Hematopoietic multipotent progenitor cell (in vitro differentiated cells): ENCODE measurements at places on chromosomes 5 and 9. TPM values are rescaled to one million over a fixed set of nuclear protein-coding genes. Genes with fewer than 3 reads are reported as not detected.
A peak's percentile ranks its signal among the peaks of the same experiment; 100 is the strongest.

The PHYHD1 gene
- total RNA-seq: 3.2 TPM

DNA sequence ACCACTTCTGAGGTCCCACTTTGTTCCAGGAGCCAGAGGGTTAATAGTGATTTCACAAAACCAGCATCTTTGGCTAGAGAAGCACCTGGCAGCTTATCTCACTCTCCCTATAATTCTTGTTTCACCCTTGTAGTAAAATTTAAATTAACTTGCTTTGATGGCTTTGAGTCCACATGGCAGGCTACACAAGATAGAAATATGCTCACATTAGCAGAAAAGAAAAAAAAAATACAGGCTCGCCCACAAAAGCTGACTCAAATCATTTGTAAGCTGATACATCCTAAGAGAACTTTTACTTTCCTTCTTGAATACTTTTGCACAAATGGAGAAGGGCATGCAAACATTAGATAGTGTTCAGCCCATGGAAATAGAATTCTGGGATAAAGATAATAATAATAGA lies 36.2 kb downstream of the TNFSF15 start:
- DNase-seq: no peak

DNA sequence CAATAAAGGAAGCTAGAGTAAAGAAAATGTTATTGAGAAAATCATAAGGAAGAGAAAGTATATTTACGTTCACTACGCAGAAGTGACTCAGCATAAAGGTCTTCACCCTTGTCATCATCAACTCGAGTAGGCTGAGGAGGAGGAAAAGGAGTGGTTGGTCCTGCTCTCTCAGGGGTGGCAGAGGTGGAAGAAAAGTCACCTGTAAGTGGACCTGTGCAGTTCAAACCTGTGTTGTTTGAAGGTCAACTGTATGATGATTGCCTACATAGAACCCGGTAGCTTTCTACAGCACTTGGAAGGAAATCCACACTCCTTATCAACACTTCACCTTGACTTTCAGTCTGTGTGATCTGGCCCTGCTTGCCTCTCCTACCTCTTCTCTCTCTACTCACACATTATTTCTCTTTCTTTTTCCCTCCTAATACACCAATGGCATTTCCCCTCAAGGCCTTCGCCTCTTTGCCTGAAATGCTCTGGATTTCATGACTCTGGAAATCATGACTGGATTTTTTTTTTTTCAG lies 109.3 kb upstream of the CPEB4 start:
- DNase-seq: no peak

The PCDHGC5 gene
- 0.27 TPM for total RNA-seq

GRCh38 chr5:5711112-5711511 lies 288.6 kb downstream of the ICE1 start:
- DNase-seq: no peak

- DNase-seq: peak; percentile 19
These were observed 651 bp downstream of the HRH2 start for GRCh38 chr5:175658299-175659145.

DNA sequence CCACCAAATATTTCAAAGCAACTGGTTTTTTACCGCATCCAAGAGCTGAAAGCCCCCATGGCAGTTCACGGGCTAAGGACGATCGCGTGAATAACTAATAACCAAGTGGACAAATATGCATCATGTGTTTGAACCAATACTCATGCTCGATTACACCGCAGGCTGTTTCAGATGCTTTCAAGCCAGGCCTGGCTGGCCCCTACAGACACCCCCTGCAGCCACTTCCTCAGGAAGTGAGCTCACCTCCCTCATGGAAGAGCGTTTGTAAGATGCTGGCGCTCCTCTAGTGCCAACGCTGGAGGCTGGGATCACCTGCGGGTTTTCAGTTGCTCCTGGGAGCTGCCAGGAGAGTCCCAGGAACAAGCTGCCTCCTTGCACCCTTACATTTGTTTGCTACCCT lies 53.9 kb upstream of the PTCH1 start:
- DNase-seq: no peak

The CFAP90 gene
- 0.27 TPM for total RNA-seq

GRCh38 chr5:143041-143440 lies 48.3 kb upstream of the LRRC14B start:
- DNase-seq: no peak

The ADAMTS6 gene
- 1.9 TPM for total RNA-seq

DNA sequence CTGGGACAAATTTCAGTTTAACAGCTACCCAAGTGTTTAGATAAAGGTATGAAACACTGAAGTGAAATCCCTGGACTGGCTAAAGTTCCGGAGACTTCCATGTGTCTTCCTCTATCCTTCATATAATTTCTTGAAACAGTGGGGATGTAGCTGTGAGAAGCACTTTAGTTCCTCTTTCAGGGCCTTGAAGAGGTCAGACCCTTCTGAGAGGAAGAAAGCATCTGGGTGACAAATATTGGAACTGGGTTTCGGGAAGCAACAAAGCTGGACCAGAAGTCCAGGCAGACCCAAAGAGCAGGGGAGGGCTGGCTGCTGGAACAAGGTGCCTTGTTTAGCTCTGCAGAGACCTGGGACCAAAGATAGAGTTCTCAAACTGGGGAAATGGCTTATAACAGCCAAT lies 75.4 kb upstream of the ZFAND5 start:
- DNase-seq: no peak

The SPAAR gene
- total RNA-seq: under 0.01 TPM

DNA sequence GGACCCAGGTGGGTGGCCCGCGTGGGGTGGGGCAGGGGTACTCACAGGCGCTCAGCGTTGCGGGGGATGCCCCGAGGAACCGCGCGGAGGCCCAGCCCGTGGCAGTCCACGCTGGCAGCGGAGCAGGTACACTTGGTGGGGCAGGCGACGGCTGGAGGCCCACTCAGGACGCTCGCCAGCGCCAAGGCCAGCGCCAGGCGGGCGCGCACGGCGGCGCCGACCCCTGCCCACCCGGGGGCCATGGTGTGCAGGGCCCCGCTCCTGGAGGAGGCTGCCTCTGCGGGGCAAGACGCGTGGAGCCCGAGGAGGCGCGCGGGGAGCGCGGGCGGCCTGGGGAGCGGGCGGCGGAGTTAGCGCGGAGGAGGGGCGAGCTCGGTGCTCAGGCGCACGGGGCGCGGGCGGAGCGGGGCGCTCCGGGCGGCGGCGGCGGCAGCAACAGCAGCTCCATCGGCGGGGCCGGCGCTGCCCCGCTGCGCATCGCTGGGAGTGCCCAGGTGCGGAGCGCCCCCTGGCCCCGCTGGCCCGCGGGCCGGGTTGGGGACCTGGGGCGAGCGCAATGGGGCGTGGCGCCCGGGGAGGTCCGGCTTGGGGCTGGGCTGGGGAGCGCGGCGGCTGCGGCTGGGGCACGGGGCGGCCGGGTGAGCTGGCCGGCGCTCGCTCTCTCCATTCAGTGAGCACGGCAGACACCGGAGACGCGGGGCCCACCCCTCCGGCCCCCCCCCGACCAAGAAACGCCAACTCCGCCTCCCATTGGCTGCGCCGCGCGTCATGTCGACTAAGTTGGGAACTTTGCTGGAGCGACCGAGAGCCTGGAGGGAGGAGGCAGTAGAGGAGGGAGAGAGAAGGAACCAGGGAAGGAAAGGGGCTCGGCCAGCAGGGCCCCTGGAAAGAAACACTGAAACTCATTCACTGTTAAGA lies at the start of gene SLIT3:
SLIT3 (minus strand) TSS at position 672 of the 918 bp plus-strand sequence; CDS start at position 242, 430 bp downstream.
- no peak for DNase-seq

The SMIM32 gene
- not detected for total RNA-seq

GRCh38 chr9:12391839-12392509 lies 301.2 kb upstream of the TYRP1 start:
- no peak for DNase-seq

The THBS4 gene
- total RNA-seq: under 0.01 TPM

DNA sequence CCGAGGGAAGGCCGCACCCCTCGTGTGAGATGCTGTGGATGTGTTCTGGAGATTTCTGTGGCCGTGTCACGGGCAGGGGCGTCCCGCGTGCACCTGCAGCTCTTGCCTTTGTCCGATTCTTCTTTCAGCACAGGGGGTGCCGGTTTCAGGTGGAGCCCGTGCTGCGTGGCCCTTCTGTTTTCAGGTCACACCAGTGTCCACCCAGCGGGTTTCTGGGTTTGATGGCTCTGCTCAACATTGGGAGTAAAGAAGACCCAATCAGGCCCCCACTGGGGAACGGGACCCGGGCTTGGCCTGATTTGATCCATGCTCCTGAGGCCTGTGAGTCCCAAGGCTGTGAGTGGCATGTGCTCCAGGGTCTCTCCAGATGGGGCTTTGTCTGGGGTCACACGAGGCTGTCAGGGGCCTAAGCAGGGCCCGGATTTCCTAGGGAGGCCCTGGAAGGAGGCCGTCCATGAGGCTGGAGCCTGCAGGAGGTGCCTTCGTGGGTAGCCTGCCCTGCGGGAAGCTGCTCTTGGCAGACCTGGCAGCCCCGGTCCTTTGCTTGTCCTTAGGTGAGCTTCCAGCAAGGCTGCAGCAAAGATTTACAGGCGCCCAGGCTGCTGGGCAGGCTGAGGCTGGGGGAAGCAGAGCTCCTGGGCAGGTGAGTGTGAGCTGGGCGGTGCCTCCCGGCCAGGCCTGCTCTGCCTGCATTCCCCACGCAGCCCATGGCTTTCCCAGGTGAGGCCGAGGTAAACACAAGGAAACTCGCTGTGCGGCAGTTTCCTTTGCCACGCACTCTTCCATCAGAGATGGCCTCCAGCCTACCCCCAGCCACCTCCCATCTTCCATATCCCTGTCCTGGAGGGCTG lies 12.8 kb downstream of the MRPL36 start:
- no peak for DNase-seq

DNA sequence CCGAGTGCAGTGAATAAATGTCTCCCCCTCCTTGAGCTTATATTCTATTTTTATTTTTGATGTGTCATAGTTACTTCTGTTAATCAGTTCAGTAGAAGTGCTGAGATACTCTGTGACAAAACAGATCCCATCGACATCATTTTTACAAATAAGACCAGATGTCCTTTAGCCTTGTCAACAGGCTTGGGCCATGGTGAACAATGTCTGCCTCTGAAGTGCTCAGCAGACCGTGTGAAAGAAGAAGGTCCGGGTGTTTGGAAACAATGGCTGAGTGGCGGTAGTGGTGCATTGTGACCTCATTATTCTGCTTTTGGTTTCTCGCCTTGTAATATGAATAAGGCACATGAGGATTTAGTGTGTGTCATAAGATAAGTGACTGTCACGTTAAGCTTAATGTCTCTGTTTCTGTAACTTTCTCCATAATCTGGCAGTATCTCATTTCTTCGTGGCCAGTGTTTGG lies 71.2 kb downstream of the SYK start:
- no peak for DNase-seq

GRCh38 chr5:68444833-68445232 lies 229.3 kb downstream of the PIK3R1 start:
- DNase-seq: no peak

The RGMB gene
- total RNA-seq: under 0.01 TPM

The NTNG2 gene
- total RNA-seq: 22.1 TPM

GRCh38 chr5:1703352-1704050 lies 96.1 kb downstream of the MRPL36 start:
- no peak for DNase-seq

- DNase-seq: no peak
These were observed 10.7 kb downstream of the WNK2 start for GRCh38 chr9:93194641-93195040.

GRCh38 chr5:57906671-57907070 lies 424.1 kb upstream of the ACTBL2 start:
- no peak for DNase-seq

DNA sequence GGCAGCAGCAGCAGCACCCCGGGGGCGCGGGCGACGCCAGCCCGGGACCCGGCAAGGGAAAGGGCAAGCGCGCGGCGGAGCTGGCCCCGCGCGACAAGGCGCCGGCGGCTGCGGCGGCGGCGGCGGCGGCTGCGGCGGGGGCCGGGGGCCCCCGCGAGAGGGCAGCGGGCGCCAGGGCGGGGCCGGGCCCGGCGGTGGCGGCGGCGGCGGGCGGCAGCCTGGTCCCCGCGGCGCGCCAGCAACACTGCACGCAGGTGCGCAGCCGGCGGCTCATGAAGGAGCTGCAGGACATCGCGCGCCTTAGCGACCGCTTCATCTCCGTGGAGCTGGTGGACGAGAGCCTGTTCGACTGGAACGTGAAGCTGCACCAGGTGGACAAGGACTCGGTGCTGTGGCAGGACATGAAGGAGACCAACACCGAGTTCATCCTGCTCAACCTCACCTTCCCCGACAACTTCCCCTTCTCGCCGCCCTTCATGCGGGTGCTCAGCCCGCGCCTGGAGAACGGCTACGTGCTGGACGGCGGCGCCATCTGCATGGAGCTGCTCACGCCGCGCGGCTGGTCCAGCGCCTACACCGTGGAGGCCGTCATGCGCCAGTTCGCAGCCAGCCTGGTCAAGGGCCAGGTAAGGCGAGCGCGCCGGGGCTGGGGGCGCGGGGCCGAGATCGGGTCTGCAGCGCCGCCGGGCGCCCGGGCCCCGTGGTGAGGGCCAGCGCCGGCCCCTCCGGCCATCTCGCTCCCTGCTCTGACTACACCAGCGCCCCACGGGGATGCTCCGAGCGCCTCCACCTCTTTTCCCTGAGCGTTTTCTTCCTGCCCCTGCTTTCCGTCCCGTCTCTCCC lies at the start of gene UBE2QL1:
UBE2QL1 (plus strand) TSS at position 238 of the 843 bp plus-strand sequence; CDS start at position 273, 35 bp downstream.
- DNase-seq: peak; percentile 51

GRCh38 chr5:69032009-69032408 lies 61.8 kb upstream of the SLC30A5 start:
- DNase-seq: no peak

The MXD3 gene
- total RNA-seq: 11.0 TPM

GRCh38 chr9:101705135-101705661 lies 33.2 kb downstream of the GRIN3A start:
- DNase-seq: peak; percentile 5

The UBAC1 gene
- 31.5 TPM for total RNA-seq

DNA sequence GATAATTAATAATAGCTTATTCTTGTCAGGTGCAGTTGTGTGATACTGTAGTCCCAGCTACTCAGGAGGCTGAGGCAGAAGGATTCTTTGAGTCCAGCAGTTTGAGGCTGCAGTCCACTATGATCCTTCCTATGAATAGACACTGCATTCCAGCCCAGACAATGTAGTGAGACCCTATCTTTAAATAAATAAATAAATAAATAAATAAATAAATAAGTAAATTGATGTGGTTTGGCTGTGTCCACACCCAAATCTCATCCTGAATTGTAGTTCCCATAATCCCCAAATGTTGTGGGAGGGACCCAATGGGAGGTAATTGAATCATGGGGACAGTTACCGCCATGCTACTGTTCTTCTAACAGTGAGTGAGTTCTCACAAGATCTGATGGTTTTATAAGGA lies 5.6 kb upstream of the ELL2 start:
- DNase-seq: no peak

The SGCD gene
- total RNA-seq: under 0.01 TPM

DNA sequence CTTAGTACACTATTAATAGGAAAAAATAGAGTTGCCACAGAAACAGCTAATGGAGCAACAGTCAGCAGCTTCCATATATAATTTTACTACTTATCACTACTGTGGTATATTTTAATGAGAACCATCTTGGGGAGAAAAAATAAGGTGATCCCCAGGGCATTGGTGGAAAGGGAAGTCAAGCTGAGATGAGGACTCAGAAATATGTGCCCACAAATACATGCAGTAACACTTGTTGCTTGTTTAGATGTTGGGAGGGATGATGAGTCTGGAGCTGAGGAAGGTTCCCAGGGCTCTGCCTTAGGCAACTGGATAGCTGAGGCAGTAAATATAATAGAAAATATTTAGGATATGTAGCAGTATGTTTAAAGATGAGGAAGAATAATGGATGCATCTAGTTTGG lies 280.1 kb upstream of the PDE4D start:
- no peak for DNase-seq
